ENCODE measurements at places on chromosomes 2 and 18.

GRCh38 chr2:180599804-180600203 lies 380.6 kb upstream of the UBE2E3 start:
- DNase-seq: no peak

DNA sequence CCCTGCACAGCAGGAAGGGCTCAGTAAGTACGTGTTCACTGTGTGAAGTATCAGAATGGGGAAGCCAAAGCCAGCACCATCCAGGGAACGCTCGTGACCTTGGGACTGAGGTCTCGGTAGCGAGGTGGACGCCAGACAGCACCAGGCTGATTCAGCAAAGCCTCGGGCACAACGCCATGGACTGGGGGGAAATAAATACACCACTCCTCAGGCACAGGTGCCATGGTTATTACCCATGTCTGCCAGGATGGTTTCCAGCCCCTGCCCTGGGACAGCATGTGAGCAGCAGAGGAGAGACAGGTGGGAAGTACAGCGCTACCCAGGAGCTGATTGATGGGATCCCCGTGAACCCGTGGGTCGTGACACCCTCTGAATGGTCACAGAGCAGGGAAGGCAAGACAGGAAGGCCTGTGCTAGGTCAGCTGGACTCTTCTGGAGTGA lies 53.0 kb downstream of the REEP1 start:
- DNase-seq: no peak

DNA sequence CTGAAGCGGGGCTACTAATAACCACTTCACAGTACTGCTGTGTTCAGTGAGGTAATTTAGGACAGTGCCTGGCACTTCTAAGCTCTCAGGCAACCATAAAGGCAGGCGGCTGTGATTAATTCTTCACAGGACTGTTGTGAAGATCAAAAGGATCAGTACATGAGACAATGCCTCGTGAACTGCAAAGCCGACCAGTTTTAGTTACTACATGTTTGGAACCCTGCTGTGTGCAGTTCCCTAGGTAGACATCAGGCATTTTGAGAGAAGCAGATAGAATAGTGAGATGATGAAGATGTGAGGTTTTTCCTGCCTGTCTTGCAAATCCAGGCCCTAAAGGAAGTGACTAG lies 19.1 kb downstream of the EFHD1 start:
- no peak for DNase-seq

- DNase-seq: no peak
These were observed 27.0 kb upstream of the HK2 start for GRCh38 chr2:74806920-74807319.

DNA sequence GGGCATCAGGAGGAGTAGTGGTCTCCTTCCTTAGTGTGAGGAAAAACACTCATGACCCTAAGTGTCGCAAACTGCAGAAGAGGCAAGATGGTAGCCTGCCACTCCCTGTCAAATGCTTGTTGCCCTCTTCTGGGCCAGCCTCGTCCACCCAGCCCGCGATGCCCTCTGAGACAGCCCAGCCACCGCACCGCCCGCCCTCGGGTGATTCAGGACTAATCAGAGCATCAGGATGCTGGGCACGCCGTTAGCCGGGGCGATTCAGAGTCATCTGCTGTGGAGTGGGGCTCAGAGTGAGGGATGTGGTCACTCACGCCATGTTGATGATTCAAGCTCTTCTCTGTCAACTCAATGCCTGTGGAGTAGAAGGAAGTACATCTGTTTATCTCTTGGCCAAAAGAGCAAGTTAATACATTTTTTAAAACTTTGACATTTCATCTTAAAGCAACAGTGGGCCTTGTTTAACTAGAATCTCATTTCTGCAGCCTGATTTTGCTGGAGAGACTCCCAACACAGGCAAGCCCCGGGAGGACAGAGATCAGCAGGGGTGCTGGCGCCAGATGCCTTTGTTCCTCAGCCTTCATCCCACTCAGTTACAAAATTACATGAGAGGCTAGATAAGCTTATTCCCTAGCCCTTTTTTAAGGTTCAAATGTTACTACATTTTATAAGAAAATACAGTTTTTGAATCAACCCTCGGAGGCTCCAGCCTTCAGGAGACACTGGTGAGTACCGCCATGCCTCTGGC lies 79.0 kb downstream of the TMEM18 start:
- no peak for DNase-seq

DNA sequence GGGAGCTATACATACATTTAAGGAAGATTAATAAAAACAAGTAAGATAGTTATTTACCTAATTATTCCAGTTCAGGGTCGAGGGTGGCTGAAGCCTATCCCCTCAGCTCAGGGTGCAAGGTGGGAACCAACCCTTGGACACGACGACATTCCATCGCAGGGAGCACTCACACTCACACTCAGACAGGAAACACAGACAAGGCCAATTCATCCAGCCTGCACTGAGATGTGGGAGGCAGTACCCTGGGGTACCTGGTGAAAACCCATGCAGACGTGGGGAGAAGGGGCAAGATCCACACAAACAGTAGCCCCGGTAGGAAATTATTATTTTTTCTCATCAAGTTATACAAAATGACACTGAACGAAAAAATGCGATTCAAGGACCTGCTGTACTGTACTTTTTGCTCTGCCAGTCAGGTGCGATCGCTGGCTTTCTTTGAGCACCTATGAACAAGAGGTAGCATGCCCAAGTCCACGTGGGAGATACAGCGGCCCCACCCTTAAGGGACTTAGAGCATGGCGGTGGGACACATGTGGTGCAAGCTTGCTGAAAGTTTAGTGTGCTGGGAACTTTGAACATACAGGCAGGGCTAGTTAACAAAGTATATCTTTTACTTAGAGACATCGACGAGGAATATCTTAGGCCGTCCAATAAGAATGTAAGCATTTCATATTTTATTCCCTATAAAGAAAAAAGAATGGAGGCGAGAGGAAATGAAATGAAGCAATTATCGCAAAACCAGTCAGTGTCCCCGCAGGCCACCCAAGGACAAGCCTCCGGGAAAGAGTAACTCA lies 624 bp downstream of the METTL8 start:
- no peak for DNase-seq

GRCh38 chr2:148932536-148932935 lies 57.5 kb downstream of the KIF5C start:
- no peak for DNase-seq

GRCh38 chr2:208363485-208363884 lies 43.1 kb upstream of the PTH2R start:
- DNase-seq: no peak

DNA sequence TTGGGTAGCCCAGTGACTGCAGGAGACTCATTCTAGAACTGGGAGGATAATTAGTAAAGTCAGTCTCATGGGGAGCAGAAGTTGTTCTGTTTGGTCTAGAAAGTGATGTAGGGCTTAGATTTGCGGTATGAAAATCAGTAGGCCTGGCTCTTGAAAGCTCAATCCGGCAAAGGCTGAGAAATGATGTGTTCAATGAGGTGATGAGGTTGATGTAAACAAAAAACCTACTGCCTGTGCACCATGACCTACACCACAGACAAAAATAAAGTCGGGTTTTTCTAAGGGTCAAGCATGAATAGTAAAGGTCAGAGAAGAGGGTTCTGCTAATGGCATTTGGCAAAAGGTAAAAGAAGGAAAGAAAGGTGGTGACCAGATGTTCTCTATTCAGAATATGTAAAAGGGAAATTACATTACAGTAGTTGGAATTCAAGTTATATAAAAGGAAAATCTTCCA lies 80.8 kb upstream of the COL5A2 start:
- DNase-seq: no peak

GRCh38 chr2:95166065-95166763 lies 605 bp downstream of the ZNF2 start:
- no peak for DNase-seq

- DNase-seq: no peak
These were observed 30.3 kb downstream of the TEX44 start for GRCh38 chr2:231622963-231623362.

- DNase-seq: no peak
These were observed 61.7 kb upstream of the MYL1 start for GRCh38 chr2:210376694-210377093.

DNA sequence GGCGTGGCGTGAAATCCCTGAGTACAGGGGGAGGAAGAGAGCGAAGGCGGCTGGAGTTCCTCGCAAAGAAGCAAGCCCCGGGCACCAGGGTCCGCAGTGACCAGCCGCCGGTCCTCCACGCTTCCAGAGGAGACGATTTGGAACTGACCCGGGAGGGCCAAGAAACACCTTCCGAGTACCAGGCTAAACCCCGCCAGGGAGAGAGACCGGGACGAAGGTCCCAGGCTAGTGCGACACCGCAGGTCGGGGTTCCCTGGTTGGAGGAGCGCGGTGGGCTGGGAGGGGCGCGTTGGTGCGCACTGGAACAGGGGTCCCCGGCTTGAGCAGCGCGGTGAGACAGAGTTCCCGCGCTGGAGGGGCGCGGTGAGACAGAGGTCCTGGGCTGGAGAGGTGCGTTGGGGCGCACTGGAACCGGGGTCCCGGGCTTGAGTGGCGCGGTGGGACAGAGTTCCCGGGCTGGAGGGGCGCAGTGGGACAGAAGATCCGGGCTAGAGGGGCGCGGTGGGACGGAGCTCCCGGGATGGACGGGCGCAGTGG lies 901 bp downstream of the WDFY1 start:
- DNase-seq: peak; percentile 21

GRCh38 chr2:75454241-75454620 lies 106.5 kb downstream of the EVA1A start:
- DNase-seq: no peak

GRCh38 chr2:6640621-6641015 lies 225.1 kb downstream of the CMPK2 start:
- no peak for DNase-seq

DNA sequence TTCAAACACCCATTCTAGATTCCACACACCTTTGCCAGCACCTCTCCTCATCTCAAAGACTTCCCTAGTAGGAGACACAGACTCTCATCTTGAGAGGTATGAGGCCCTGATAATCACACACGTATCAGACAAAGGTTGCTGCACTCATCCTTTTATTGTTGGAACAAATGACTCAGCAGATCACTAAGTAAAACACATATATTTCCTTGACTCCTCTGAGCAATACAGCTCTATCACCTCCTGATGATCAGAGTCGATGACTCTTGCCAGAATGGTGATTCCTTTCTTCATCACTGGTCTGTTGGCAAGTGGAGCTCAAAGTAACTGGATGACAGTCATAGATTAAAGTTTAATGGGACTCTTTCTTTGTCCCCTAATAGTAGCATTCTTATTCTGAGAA lies 1049.2 kb upstream of the ZEB2 start:
- no peak for DNase-seq

GRCh38 chr2:199663157-199663556 lies 187.8 kb downstream of the FTCDNL1 start:
- DNase-seq: no peak

DNA sequence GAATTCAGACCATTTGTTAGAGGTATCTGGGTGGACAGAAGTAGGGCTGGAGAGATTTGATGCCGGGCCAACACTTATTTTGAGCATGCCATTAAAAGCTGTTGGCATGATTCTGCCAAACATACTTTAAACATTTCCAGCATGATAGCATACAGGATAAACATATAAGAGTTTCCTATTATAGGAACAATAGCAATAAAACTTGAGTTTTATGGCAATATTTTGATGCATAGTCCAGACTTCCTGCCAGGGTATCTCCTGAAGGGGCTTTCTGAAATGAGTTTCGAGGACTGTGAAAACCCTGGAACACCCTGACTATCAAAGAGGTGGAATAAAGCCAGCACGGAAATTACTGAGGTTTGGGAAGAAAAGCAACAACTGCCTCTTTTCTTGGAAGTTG lies 1398.0 kb upstream of the NXPH2 start:
- DNase-seq: no peak

- DNase-seq: no peak
These were observed 268.0 kb downstream of the GPD2 start for GRCh38 chr2:156704132-156704531.

GRCh38 chr2:201777043-201777442 lies 3.7 kb downstream of the ALS2 start:
- no peak for DNase-seq

DNA sequence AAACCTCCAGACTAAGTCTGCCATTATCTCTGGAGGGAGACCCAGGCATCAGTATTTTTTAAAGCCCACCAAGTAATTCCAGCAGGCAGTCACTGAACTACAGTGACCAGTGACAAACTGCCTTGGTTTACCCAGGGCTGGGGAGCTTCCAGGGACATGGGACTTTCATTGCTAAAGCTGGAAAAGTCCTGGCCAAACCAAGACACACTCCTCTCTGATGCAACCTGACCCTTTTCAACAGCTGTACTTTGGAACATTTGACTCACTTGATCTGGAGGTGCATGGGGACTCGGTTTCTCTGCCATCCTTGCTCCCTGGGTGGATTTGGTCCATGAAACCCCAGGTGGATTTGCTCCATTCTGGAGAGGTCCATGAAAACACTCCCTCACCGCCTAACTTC lies 7.0 kb downstream of the MRO start:
- no peak for DNase-seq

DNA sequence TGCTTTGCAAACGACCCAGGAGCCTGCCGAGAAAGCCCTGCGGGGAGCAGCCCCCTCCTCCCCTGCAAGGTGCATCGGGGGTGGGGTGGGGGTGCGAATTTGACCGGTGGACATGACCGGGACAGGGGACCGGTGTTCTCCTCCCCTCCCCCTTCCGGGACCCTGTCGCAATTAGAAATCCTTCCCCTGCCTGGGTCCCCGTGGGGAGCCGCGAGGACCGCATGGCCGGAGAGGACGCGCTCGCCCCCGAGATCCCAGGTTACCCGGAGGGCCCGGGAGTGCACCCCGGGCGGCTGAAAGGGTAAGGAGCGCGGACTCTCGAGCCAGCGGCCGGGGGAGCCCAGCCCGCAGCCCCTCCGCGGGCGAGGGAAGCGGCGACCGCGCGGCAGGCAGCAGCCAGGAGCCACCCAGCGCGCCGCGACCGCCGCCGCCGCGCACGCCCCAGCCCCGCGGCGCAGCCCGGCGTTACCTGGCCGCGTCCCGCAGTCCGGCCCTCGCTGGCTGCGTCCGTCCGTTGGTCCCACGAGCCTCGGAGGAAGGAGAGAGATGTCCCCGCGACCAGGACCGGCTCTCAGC lies 482 bp downstream of the DLGAP1 start:
- no peak for DNase-seq

- DNase-seq: no peak
These were observed 230.0 kb downstream of the NAPG start for GRCh38 chr18:10755855-10756254.

GRCh38 chr2:117902933-117903332 lies 88.4 kb downstream of the DDX18 start:
- no peak for DNase-seq

DNA sequence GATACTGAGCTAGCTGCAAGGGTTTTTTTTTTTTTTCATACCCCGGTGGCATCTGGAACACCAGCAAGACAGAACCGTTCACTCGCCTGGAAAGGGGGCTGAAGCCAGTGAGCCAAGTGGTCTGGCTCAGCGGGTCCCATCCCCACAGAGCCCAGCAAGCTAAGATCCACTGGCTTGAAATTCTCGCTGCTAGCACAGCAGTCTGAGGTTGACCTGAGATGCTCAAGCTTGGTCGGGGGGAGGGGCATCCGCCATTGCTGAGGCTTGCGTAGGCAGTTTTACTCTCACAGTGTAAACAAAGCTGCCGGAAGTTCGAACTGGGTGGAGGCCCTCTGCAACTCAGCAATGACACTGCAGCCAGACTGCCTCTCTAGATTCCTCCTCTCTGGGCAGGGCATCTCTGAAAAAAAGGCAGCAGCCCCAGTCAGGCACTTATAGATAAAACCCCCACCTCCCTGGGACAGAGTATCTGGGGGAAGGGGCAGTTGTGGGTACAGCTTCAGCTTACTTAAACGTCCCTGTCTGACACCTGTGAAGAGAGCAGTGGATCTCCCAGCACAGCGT lies 5.1 kb upstream of the MIB1 start:
- DNase-seq: no peak

All from activated naive CD4-positive, alpha-beta T cell (primary cell).